ENCODE measurements at places on chromosomes 7 and 10.
A peak's percentile ranks its signal among the peaks of the same experiment; 100 is the strongest.

DNA sequence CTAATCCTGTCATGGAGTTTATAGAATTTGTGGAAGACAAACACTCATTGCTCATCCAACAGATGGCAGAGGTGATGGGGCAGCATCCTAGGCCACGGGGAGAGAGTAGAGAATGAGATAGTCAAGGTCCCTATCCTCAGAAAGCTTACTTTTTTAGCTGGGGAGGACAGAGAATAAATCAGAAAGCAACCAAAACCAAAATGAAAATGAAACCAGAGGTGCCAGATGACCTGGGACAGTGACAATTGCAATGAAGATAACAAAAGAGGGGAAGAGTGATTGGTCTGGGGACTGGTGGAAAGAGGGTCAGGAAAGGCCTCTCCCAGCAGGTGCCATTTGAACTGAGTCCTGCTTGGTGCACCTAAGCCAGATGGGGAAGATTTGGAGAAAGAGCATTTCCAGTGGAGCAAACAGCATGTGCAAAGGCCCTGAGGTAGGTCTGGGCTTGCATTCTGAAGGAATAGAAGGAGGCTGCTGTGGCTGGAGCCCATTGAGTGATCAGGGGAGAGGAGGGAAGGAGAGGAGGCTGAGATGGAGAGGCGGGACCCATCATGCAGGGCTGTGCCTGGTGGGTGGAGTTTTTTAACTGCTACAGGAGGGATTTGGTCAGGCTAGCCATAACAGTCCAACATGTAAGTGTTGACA, 164.1 kb downstream of the RPS24 start:
- DNase-seq, result no peak

GRCh38 chr7:110336423-110336822, 754.5 kb upstream of the LRRN3 start:
- no peak for DNase-seq

- no peak for DNase-seq
These were observed 24.3 kb downstream of the PTEN start for GRCh38 chr10:87887548-87888289.

DNA sequence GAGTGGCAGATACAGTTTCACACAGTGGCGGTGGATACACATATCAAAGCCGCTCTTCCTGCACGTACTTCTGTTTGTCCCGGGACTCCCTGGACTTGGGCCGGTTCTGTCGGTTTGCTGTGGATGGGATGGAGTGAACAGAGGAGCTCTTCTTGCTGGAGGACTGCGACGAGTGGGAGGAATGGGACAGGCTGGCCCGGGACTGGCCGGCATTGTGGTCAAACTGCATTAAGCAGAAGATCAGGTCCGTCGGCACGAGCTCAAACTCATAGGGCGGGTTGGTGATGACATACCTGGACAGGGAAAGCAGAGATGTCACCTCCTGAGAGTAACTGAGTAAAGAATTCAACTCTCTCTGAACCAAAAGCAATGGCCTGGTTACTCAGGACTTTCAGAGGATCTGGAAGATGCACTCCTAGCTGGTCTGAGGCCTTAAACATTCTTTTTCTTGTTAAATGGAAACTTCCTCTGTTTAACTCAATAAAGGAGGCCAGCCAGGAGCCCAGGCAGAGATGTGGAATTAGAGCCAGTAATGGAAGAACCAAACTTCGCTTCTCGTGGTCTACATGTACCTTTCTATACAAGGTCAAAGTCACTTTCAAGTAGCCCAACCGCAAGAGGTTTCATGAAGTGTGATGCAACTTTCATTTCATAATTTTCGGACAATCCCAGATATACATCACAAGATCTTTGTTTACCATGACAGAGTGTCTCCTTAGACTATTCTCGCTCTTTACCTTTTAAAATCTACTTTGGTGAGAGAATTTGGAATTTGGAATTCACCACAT, 750.2 kb downstream of the KCNMA1 start:
- DNase-seq, result no peak

- no peak for DNase-seq
These were observed 186.5 kb downstream of the ADK start for GRCh38 chr10:74337330-74338016.

- no peak for DNase-seq
These were observed 331.9 kb downstream of the ACTR3B start for GRCh38 chr7:153091477-153091876.

DNA sequence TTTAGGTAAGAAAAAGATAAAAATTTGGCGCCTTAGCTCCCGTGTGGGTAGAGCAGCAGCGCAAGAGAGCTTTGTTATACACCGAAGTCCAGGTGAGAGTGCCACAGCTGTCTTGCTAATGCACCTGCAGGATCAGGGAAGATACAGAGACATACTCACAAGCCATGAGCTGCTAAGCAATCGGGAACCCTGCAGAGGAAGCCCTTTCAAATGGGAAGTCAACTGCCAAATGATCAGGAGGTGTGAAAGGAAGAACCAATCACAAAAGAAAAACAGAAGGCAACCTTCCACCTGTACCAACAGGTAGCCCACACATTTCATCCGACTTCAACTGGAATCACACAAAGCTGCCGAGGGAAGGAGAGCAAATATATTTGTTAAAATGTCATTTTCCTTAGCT, 610.5 kb upstream of the PFKP start:
- no peak for DNase-seq

DNA sequence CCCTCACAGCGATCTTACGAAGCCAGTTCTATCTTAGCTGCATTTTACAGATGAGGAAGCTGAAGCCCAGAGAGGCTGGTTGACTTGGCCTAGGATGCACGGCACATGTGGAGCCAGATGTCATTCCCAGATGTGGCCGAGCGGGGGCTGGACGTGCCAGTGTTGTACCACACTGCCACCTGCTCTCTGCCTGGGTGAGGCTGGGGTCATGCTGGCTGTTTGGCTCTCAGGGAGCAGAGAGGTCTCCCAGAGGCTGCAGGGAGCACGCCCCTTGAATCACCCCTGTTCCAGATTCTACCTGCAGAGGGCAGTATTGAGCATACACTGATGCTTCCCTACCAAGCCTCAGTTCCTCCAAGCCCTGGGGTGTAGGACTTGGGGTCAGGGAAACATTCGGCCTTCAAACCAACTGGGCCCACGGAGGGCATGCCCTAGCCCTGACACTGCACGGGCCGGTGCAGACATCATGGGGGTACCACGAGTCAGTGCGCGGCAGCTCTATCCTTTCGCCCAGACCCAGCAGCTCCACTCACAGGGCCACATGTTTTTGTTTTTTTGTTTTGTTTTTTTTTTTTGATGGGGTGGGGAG, 3.8 kb upstream of the GTF2IRD1 start:
- DNase-seq, result peak; percentile 31

- peak; percentile 41 for DNase-seq
These were observed at the start of gene PROSER2 for GRCh38 chr10:11823122-11823988. Gene PROSER2 (plus strand): TSS chr10:11823356. CDS start chr10:11852078, 28,722 bp downstream.

GRCh38 chr10:110676016-110676415, 31.9 kb downstream of the RBM20 start:
- no peak for DNase-seq

DNA sequence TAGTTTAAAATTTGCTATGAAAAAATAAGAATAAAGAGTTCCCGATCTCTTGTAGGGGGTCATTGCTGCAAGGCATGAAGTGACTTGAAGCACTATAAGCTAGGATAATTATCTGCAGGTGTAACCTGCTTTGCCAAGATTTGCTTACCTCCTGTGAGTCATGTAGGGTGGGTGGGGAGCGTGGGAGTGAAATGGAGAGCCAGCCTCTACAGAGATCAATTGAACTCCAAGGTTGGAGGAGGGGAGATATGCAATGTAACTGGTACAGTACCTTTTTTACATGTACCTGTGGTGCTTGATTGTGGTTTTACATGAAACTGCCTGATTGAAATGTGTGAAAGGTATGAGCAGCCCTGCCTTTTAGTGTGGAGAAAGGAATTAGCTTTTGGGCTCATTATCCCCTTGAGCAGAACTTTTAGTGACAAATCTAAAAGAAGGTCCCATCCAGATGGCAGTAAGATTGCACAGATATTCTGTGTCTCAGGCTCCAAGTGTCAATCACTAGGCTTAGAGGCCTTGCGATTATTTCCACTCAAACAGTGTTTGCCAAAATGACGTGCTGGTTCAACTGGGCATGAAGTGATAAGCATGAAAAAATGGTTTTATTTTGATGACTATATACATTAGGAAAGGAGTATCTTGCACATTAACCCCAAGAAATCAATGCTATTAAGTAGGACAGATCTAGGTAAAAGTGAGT, 138.6 kb upstream of the GRB10 start:
- DNase-seq, result no peak

DNA sequence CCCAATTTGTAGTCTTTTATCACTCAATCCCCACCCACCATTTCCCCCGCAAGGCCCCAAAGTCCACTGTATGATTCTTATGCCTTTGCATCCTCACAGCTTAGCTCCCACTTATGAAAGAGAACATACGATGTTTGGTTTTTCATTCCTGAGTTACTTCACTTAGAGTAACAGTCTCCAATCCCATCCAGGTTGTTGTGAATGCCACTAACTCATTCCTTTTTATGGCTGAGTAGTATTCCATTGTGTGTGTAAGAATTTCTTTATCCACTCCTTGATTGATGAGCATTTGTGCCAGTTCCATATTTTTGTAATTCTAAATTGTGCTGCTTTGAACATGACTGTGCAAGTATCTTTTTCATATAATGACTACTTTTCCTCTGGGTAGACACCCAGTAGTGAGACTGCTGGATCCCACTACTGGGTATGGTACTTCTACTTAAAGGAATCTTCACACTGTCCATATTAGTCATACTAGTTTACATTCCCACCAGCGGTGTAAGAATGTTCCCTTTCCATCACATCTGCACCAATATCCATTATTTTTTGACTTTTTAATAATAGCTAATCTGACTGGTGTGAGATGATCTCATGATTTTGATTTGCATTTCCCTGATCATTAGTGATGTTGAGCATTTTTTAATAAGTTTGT, 152.6 kb downstream of the JMJD1C start:
- no peak for DNase-seq

DNA sequence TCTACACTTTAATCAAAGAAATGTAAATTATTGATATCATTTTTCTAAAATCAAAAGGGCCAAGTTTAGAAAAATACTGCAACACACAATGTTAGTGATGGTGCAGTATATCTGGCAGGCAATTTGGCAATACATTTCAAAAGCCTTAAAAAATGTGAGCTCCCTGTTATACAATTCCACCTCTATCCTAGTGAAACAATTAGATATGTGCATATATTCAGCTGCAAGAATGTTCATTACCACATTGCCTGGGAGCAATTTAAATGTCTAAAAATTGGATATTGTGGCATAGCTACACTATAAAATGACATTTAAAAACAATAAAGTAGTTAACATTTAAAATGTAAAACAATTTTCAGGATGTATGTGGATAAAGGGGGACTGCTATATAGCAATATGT, 10.1 kb upstream of the ERVW-1 start:
- no peak for DNase-seq

DNA sequence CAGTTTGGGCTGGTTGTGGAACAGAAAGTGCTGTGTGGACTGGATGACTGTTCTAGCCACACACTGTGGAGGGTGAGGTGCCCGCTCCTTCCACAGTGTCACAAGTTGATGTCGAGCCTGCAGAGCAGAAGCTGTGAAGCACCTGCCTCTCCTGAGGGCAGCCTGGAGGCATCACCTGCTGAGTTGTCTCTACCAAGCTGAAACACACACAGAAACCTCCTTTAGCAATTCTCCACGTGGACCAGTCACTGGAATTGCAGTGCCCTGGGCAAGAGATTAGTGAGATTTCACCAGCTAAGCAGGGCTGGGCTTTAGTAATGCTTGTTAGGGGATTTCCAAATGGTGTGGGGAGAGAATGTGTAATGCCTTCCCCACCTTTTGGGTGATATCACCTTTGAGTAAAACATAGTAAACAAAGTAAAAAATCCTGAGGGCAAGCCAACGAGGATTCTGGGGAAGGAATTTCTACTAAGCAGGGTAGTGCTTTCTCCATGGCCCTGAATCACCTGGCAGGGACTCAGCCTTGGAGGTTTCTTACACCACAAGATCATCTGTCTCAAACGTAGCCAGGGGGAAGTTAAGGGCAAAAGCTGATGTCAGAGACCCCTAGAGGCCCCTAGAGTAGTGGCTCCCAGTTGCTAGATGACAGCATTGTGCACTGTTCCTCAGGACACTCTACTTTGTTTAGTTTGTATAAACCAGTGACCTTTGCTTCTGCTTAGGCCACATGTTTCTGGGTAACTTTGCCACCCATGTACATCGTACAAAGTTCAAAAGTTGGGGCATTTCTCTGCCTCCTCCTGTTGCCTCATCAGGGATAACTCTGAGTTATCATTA, 233.1 kb upstream of the IGFBP3 start:
- DNase-seq, result no peak

All from NCI-H774 (cell line).